NAMALWA (cell line): ENCODE measurements at places on chromosomes 3 and 15.

DNA sequence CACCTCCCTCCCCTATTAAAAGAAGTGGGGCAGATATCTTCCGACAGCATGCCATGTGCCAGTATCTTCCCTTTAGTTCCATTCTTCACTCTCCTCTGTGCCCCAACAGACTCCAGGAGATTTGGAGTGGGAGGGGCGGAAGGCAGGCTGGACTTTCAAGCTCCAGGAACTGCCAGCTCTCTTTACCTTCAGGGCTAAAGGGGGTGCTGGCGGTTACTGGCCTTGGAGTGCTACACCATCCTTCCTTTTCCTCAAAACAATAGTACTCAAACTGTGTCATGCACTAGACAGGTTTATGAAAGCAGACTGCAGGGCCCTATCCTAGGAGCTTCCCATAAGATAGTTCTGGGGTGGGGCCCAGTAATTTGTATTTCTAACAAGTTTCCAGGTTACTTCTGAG is 6.0 kb downstream of the LINS1 start:
- DNase-seq, result no peak

GRCh38 chr3:195209847-195210265 is 61.1 kb downstream of the XXYLT1 start:
- no peak for DNase-seq

DNA sequence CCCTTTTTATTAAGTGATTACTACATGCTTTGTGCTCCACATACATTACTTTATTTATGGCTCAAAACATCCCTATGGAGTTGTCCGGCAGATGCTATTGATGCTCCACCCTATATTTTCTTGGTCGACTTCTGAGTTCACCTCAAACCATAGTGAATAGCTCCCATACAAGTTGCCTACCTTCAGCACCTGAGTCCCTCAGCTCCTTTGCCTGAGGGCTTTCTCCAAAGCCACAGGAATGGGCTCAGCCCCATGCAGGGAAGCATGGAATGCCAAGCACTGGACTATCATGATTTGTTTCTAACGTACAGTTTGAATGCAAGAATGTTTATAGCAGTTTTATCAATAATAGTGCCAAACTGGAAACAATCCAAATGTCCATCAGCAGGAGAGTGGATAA is 124.8 kb upstream of the TNIK start:
- no peak for DNase-seq

DNA sequence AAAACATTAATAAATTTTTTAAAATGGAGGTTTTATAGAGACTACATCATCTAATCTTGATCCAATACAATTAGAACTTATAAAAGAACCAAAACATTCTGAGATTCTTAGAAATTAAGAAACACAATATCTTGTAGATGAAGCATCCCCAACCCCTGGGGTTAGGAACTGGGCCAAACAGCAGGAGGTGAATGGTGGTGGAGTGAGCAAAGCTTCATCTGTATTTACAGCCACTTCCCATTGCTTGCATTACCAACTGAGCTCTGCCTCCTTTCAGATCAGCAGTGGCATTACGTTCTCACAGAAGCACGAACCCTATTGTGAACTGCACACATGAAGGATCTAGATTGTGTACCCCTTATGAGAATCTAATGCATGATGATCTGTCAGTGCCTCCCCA is 36.3 kb downstream of the KNL1 start:
- DNase-seq, result no peak

DNA sequence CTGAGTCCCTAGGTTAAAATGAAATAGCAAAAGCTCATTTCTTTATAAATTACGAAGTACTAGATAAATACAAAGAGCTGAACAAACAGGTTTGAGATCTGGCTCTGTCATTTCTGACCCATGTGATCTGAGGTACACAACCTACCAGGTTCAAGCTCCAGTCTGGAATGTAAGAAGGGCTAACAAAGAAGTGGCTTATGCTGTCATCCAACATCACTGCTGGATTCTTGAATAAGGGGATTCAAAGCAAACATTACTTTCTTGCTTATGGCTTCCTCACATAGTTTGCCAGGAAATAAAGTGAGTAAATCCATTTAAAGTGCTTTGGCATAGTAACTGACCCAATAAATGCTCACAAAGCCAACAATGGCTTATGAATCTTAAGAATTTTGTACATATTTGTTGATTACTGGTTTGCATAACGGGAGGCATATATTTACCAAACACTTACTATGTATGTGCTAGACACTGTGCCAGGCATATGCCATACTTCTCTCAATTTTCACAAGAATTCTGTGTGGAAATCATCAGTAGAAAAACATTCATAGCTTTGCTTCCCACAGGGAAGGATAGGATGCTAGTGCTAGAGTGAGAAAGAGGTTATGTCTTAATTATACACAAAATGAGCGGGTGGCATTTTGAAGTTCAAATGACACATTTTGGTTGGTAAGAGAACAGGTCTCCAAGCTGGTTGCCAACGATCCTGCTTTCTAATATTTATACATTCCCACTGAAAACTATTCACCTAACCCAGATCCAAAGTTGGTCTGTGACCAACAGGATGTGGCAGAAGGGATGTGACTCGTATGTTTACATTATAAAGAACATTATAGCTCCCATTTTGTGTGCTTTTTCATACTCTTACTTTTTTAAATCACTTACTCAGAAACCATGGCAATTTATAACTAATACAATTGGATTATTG is 38.7 kb upstream of the CSPG5 start:
- DNase-seq, result no peak

- DNase-seq, result no peak
Observed at GRCh38 chr3:152159328-152159727, 109.4 kb upstream of the MBNL1 start.

DNA sequence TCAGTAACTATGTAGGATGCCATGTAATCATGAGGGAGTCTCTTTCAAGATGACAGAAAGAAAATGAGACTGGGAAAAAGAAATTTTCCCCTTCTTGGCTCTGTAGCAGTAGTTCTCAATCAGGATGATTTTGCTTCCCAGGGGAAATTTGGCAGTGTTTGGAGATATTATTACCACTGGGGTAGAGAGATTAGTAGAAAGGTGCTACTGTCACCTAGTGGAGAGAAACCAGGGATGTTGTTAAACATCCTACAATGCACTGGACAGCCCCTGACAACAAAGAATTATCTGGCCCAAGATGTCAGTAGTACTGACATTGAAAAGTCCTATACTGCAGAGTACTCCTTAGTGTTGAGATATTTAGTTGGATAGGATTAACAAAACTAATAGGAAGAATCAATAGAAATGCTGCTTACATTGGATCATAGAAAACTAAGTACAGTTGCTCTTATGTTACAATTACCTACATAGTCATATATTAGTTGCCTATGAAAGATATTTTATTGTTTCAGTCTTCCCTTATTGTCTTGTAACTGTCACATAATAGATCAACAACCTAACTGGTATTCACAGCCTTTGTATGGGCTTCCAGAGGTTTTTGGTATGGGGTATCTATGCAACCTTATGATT is 433.3 kb downstream of the RAP2B start:
- peak; percentile 44 for DNase-seq

GRCh38 chr3:148879256-148879655 is 14.2 kb downstream of the CPA3 start:
- DNase-seq, result no peak

GRCh38 chr3:160801386-160802118 is 45.5 kb downstream of the PPM1L start:
- peak; percentile 7 for DNase-seq

DNA sequence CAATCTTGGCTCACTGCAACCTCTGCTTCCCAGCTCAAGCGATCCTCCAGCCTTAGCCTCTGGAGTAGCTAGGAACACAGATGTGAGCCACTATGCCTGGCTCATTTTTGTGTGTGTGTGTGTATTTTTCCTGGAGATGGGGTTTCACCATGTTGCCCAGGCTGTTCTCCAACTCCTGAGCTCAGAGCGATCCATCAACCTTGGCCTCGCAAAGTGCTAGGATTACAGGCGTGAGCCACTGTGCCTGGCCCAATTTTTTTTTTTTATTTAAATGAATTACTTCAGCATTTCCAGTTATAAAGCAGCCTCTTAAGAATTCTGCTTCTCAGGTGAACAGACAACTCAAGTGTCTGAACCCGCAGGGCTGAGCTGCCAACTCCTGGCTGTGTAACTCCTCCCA is 20.1 kb upstream of the ST3GAL6 start:
- no peak for DNase-seq

DNA sequence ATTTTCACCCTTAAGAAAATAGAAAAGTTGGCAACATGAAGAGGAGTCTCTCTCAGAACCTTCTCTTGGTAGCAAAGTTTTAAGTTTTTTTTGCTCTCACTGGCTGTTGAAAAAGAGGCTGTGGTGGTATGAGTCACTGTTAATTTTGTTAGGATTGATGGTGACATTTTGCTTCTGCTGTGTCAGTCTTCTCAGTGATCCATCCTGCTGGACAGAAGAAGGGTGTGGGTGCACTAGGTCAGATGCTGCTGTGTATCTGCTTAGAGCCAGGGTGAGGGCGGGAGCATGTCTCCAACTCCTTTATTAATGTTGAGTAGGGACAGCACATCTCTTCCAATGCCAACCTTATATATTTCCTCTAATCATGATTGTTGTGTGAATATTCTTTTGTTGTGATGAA is 369.5 kb downstream of the FEZF2 start:
- no peak for DNase-seq

- no peak for DNase-seq
Observed at GRCh38 chr15:91624353-91624968, 229.0 kb upstream of the SLCO3A1 start.

- no peak for DNase-seq
Observed at GRCh38 chr3:123878807-123879206, 5.3 kb downstream of the MYLK start.

- no peak for DNase-seq
Observed at GRCh38 chr3:151923901-151924300, 50.5 kb downstream of the SUCNR1 start.

DNA sequence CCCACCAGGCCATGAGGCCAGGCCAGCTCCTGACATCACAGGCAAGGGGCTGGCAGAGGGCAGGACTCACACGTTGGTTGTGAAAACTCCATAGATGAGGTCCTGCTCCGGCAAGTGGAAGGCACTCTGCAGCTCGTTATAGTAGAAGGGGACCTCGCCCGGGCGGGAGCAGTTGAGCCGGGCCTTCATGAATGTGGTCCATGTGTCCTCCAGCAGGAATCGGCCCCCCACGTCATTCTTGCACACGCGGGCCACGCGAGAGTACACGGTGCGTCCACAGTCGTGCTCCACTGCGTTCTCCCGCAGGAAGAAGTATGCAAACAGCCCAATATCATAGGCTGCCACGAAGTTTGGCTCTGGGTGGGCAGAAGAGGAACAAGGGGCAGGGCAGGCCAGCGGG is 101.2 kb downstream of the SEMA5B start:
- no peak for DNase-seq

GRCh38 chr15:92104072-92104471 is 250.6 kb downstream of the SLCO3A1 start:
- DNase-seq, result no peak

DNA sequence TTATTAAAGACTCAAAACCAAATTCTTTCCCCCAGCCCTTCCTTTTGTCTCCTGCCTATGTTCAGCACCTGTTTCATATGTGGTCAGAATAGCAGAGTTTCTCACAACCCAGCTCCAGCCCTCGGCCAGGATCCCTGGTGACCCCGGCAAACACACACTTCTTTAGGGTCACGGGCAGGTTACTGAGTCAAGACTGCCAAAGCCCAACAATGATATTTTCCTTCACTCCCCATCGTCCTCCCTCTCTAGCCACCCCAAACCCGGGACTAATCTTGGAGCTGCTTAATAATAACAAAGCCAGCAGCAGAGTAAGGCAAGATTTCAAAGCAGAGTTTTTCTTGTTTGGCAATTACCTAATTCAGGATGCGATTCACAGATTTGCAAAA is 25.5 kb downstream of the RARB start:
- DNase-seq, result no peak
